ENCODE measurements at places on chromosomes 4 and X.
A peak's percentile ranks its signal among the peaks of the same experiment; 100 is the strongest.

DNA sequence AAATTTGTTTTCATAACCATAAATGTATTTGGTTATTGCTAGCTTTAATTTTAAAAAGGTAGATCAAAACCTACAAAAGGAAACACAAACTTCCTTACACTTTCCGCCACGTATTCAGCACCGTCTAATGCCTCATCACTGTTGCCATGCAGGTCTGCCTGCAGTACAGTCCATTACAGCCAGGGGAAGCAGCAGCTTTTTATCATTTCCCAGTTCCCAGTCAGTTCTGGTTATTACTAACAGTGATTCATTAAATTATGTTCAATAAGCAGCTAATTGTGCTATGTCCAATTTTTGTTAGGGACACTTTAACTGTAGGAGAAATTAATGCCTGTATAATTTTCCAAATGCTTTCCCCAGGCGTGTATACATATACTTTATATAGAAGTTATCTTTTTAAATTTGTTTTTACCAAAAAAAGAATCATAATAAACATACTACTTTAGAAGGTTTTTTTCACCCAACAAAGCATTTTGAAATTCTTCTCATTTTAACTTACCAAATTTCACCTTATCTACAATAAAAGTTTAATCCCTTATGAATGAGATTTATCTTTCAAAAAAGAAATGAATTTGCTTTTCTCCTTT, 93.3 kb downstream of the ANXA3 start:
- peak; percentile 67 for ATAC-seq

DNA sequence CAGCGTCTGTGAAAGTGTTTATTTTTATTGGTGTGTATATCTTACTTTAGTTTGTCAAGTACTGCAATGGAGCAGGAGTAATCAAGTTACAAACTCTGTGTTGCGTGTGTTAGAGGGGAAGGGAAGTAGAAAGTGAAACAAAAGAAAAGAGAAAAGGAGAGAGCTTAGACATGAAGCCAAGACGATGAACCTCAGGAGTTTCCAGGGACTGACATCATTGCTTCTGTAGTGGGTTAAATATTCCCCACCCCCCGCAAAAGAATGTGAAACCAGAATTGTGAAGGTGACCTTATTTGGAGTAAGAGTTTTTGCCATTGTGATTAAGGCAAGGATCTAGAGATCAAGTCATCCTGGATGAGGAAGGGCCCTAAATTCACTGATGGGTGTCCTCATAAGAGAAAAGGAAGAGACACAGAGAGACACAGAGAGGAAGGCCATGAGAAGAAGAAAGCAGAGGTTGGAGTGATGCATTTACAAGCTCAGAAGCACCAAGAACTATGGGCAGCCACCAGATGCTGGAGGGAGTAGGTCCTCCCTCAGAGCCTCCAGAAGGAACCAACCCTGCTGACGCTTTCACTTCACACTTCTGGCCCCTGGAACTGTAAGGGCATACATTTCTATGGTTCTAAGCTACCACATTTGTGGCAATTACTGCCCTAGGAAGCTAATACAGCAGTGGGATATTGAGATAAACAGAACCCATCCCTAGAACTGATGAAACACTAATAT, 173.6 kb upstream of the SFRP2 start:
- ATAC-seq = no peak

GRCh38 chr4:172740434-172740833, 428.2 kb upstream of the GALNT7 start:
- no peak for ATAC-seq

DNA sequence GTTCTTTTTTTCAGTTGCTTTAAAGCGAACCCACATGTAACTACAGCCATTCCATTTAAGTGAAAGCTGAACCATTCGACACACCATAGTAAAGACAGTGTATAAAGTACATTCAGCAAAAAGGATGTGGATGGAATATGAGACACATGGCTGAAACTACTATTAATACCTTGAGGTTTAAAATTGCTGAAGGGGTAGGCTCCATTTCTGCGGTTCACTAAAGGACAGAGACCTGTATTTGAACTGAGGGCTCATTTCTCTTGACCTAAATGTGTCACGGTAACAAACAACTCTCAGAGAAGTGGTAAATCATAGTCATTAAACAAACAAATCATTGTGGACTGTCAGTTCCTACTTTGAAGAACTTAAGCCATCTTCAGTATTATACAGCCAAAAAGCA, 1085.6 kb upstream of the TENM3 start:
- no peak for ATAC-seq

GRCh38 chr4:104490096-104490769, 4.5 kb downstream of the CXXC4 start:
- no peak for ATAC-seq

DNA sequence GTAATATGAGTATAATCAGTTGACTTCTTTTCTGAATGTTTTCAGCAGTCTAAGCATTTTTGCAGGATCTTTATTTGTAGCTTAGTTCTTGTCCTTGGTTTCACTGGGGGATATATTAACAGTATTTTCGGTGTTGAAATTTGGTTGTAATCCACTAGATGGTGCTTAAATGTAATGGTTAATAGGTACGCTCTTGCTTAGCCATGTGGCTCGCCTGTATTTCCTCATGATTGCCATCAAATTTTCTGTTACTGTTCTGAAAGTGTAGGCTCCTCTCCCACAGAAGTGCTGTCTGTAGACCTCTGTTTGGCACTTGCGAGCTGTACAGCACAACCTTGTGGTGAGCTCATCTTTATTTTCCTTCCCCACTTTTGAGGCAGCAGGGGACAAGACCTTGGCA, 3.9 kb upstream of the FAAH2 start:
- ATAC-seq = no peak

- ATAC-seq = no peak
Observed at GRCh38 chr4:114599903-114600552, 1.4 kb downstream of the UGT8 start.

DNA sequence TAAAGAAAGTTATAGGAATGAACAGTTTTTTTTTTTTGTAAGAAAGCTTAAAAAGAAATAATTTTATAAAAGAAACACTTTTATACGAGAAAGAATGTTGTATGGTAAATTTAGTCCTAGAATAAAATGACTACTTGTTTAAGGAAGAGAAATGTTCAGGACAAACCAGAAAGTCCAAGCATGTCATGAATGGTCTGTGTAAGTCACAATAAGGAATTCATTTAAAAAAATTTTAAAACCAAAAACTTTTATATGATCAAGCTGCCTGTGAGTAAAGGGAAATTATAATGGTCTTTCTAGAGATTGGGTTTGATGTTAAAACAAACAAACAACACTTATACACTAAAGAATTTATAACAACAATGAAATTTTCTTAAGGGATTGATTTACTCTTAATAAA, 858.9 kb upstream of the PCDH7 start:
- ATAC-seq = no peak

DNA sequence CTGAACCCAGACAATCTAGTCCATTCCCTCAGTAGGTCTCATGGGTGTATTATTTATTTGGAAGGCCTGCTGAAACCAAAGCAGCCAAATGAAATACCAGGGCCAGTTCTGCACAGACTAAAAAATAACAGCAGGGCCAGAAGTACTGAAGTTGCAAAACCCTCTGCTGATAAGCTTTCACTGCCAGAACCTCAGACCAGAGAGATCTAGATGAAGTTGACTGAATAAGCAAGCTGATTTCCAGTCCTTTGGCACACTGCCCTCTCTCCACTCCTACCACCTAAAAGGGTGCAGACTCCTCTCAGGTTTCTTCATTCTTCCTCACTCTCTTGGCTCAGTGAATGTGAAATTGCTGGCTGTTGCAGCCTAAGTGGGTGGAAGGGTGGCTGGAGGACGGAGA, 276.7 kb upstream of the KLF3 start:
- ATAC-seq = peak; percentile 79

DNA sequence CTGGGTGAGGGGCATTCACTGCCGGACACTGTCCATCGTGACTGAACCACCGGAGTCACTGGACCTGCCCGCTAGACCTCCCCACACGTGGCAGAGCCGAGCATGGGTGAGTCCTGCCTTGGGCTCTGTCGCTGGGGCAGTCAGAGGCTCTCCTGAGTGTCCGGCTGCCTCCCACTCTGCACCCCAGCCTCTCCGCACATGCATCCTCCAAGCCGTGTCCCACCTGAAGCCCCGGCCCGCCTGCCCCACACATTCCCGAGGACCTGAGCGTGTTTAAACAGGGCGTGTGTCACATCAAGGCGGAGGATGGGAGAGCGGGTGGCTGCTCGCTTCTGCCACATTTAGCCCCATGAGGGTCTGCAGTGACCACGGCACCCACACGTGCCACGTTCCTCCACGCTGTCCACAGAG, 4.7 kb downstream of the CPLX1 start:
- ATAC-seq = no peak

- no peak for ATAC-seq
Observed at GRCh38 chrX:53605004-53605403, 81.5 kb downstream of the HUWE1 start.

GRCh38 chr4:92387459-92388069, 83.8 kb downstream of the GRID2 start:
- ATAC-seq = no peak

DNA sequence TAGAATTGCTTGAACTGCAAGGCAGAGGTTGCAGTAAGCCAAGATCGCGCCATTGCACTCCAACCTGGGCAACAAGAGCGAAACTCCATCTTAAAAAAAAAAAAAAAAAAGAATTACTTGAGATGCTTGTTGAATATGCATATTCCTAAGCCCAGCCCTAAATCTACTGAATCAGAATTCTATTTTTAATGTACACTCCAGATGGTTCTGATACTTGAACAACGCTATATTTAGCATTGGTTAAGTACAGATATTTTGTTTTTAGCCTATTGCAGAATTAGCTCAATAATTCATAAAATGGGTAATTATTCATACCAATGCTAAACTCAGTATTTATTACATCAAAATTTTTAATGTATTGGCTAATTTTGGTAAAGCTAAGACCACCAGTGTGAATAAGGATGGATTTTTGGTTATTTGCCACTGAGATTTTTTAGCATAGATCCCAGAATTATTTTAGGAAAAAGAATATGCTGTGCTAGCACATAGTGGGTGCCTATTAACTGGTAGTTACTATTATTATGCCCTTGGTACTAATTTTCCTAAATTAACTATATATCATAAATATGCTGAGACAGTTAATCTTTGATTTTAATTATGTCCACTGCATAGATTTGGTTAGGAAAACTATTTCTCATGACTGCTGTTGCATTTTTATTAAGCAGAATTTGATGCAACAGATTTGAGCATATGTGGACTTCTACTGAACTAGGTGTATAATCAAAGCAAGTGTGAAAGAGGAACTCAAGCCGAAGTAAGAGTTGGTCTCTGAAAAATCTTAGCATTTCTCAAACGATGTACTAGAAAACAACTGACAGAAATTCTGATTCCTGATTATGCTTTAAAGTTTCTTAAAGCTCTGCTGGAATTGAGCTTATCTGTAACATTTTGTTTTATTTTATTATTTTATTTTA, 9.2 kb downstream of the AREG start:
- no peak for ATAC-seq

GRCh38 chrX:370244-370962, 16.3 kb downstream of the PPP2R3B start:
- ATAC-seq = no peak

GRCh38 chrX:118024482-118024881, 92.1 kb downstream of the KLHL13 start:
- no peak for ATAC-seq
